ENCODE measurements at places on chromosomes 7 and 10.
A peak's percentile ranks its signal among the peaks of the same experiment; 100 is the strongest.

DNA sequence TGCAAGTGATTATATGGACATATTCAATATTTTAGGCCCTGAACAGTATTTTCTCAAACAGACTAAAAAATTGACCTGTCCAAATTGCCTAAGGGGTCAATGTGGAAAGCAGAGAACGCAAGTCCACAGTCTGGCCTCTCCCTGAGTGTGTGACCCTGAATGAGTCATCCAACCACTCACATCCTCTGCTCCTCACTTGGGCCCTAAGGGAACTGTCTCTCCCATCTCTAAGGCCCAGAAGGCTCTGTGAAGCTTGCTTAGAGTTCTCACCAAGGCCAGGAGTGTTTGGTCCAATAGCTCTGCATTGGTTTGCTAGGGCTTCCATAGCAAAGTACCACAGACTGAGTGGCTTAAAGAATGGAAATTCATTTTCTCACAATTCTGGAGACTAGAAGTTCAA is 155.1 kb downstream of the LSM5 start:
- DNase-seq, result no peak

DNA sequence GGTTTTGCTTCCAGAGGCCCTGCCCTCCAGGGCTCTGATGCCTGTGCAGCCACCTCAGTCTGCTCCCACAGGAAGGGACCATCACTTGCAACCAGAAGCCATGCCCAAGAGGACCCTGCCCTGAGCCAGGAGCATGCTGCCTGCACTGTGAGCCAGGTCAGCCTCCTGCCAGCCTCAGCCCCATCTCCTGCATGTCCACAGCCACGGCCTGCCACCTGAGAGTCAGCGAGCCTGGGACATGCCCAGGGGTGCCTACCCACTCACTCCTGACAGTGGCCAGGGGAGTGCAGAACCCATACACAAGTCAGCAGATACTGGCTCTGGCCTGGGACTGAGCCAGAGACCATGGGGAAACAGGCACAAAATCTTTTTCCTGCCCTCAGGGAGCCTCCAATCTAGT is 6.6 kb upstream of the KCP start:
- no peak for DNase-seq

GRCh38 chr10:1507436-1507835 is 229.9 kb downstream of the ADARB2 start:
- no peak for DNase-seq

GRCh38 chr7:135186841-135187253 is 16.3 kb upstream of the CYREN start:
- no peak for DNase-seq

DNA sequence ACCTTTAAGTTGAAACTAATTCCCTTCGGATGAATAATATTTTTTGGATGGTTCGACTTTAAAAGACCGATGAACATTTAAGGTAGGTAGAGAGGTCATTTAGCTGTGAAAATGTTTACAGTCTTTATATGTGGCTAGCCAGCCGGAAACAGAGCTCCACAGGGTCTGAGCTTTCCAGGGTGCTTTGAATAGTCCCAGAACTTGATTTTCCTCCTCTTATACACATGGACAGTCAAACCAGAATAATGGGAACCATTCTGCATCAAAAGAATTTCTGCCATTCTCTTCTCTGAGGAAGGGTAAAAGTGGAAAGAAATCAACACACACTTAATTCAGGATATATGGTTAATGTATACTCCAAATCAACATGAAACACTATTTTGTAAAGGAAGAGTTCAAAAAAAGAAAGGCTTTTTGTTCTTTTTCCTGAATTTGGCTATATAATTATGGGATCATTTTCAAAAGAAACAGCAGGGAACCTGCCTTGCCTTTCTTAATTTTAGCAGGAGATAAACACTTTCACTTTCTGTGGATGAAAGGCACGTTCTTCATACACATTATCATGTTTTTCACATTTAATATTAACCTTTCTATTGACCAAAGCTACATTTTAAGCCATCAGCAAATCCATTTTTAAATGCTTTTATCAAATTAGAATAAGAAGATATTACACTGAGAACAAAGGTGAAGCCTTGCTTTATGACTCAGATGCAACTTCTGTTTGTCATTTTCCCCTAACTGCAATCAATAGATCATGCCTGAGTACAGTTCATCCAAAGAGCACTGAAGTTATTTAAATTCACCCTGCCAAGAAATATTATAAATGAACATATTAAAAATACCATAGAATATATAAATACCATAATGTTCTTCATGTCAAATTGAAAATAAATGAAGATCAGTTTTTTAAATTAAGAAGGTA is 307.3 kb downstream of the THSD7A start:
- DNase-seq, result peak; percentile 28

GRCh38 chr7:98107313-98107721 is 655 bp downstream of the LMTK2 start:
- DNase-seq, result no peak

DNA sequence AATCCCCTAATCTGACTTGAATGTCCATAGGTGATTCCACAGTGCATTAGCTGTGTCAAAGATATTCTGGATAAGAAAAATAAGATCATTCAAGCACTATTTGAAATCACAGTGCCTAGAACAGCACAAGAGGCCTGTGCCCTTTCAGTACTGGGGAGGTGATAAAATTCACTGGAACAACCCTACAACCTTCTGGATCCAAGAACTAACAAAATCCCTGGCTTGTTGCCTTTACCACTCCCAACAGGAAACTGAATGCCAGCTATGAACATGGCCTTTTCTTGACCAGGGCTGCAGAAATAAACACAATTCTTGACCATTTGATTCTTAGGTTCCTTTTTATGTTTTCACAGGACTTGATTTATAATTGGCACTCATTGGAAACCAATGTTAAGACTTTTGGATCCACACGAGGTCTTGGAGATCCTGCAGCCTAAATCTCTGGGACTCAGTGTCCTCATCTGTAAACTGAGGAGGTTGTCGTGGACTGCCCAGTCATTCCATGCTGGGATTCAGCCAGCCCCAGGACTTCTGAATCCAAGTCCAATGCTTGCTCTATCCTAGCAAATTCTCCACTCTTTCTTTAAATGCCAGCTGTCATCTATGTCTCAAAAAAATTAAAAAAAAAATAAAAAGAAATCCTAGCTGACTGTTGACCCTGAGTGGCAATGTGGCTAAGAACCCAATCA is 624.7 kb downstream of the KCNMA1 start:
- DNase-seq, result no peak

- DNase-seq, result no peak
Measured at GRCh38 chr7:90178679-90179278, 24.5 kb downstream of the STEAP1 start.

- no peak for DNase-seq
Measured at GRCh38 chr10:87594864-87595263, 64.8 kb upstream of the PAPSS2 start.

Measured in NCI-H2227 treated with DMSO at 0.1 percent for 48 hours (cell line).